LHCN-M2 (cell line): ENCODE measurements at places on chromosomes 16 and 17. TPM values are rescaled to one million over a fixed set of nuclear protein-coding genes. Genes with fewer than 3 reads are reported as not detected.

The ZNF469 gene
- 0.38 and 0.46 TPM in 2 replicates for total RNA-seq

DNA sequence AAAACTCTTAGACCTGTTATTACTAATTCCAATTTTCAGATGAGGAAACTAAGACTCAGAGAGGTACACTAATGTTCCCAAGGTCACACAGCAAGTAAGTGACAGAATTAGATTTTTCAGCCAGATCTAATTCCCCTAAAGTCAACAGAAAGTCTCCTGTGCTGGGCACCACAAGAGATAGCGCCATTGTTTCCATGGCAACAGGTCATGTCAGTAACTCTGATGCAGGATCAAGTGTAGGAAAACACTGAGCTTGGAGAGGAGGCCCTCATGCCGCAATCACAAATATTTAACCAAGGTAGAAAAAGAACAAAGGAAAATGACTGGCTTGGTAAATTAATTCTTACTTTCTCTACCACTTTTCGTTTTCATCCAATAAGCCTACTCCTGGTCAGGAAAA, 166.0 kb upstream of the CDH13 start:
- no peak for DNase-seq

DNA sequence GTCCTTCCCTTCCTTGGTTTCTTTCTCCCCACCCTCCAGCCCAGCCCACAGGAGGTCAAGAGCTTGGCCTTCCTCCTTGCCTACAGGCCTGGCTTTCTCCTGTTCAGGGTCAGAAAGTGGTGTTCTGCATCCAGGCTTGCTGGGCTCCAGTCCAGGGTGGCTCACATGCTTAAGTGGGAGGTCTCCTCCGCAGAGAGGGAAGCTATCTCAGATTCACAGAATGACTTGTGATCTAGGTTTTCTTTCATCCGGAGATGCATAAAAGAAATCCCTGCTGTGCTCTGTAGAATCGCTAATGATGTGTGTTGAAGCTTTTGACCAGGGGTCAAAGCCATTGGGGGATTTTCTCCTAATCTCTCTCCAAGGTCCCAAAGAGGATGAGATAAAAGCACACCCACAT, 382.3 kb upstream of the EEF2KMT start:
- DNase-seq: no peak

GRCh38 chr17:46039592-46040186, 40.6 kb downstream of the STH start:
- DNase-seq: no peak

The HASPIN gene
- total RNA-seq: 14.7 and 17.0 TPM in 2 replicates

The CACNG5 gene
- not detected in 2 replicates for total RNA-seq

DNA sequence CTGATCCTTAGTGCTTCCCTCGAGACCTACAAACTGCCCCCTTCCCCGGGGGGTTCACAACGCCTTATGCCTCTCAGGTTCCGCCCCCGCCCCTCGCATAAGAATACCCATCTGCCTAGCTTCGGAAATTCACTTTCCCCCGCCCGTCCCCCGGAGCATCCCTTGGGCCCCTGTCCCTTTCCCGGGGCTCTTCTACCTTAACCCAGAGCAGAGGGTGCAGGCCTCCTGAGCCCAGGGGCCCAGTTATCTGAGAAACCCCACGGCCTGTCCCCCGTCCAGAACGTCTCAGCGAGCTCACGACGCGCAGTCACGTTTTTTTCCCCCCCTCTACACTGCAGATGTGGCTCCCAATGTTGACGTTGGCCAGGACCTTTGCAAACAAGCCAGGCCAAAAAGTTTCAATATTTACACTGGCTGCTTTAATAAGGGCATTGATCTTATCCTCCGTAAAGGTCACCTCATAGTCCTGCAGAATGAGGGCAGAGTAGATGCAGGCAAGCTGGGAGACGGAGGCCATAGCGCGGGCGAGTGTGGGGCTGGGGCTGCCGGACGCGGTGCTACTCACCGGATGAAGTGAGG, 1.4 kb upstream of the NBR1 start:
- no peak for DNase-seq

The CHP2 gene
- not detected in 2 replicates for total RNA-seq
